ENCODE measurements at places on chromosomes 3 and 15.

DNA sequence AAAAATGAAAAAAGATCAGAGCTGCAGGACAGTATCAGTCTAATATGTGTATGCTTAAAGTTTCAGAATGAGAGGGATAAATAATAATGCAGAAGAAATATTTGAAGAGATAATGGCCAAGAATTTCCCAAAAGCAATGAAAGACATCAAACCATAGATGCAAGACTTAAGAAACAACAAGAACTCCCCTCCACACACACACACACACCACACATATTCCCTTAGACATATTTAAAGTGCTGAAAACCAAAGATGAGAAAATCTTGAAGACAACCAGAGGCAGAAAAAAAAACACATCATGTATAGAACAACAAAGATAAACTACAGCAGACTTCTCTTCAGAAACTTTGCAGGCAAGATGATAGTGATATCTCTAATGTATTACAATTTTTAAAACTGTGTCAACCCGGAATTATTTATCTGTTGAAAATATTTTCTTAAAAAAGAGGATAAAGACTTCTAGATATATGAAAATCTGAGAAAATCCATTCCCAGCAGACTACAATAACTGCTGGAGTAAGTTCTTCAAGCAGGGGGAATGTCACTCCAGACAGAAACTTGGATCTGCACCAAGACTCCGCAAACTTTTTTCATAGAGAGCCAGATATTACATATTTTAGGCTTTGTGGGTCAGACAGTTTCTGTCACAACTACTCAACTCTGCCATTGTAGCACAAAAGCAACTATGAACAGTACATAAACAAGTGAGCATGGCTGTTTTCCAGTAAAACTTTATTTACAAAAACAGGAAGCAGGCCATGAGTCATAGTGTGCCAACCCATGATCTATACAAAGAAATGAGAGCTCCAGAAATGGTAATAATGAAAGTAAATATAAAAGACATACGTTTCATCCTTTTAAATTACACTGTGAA lies 223.4 kb upstream of the CGNL1 start:
- DNase-seq, result no peak

DNA sequence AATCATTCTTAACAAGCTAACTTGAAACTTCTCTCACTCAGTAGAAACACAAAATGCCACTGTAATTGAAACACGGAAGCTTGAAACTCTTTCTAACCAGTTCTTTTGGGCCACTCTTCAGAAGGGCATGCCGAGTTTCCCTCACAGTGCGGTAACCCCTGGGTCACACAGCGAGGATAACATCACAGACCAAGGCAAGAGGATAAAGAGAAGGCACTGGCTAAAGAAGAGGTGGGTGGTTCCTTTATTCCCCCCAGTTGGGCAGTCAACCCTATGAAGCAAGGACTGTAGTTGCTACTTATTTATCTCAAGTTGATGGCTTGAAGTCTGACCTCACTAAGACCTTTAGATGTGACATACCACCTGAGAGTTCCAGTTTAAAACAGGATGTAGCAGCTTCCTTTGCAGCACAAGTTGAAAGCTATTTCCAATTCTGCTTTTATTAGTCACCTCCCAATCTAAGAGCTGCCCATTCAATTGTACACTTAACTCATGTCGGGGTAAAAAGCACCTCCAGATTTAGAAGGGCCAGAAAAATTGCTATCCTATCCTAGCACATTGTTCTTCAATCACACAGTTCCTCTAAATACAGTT lies 272.4 kb downstream of the TIGIT start:
- DNase-seq, result no peak

- no peak for DNase-seq
Measured at GRCh38 chr3:58520403-58521335, 16.3 kb downstream of the ACOX2 start.

- no peak for DNase-seq
Measured at GRCh38 chr15:29262738-29263137, 6.9 kb downstream of the NSMCE3 start.

- no peak for DNase-seq
Measured at GRCh38 chr15:88878720-88879184, 16.6 kb downstream of the HAPLN3 start.

- DNase-seq, result no peak
Measured at GRCh38 chr3:12234906-12235305, 54.0 kb upstream of the PPARG start.

GRCh38 chr15:40155270-40155910 lies 5.5 kb upstream of the BUB1B start:
- DNase-seq, result no peak

DNA sequence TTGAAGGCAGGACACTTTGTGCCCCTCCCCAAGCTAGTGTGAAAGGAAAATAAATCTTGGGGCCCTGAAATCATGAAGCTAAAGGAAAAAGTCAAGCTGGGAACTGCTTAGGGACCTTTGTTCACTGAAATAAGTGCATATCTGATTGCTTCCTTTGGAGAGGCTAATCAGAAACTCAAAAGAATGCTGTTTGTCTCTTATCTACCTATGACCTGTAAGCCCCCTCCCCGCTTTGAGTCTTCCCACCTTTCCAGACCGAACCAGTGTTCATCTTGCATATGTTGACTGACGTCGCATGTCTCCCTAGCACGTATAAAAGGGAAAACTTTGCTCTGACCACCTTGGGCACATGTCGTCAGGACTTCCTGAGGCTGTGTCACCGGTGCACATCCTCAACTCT lies 53.1 kb downstream of the SLC30A4 start:
- no peak for DNase-seq

DNA sequence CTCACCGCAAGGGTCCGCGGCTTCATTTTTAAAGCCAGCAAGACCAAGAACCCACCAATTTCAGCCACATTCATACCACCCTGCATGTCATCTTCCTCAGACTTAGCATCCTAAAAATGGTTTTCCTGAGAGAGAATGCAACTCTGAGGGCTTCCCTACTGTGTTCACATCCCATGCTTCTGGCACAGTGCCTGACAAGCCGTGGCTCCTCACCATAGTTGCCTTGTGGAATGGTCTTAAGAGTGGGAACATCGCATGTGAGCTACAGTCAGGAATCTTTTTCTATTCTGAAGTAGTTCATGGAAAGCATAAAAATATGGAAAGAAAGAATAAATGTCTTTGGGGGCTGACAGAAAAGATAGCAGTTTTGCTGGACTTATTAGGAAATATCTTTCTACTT lies 120.3 kb downstream of the RAP2B start:
- no peak for DNase-seq

DNA sequence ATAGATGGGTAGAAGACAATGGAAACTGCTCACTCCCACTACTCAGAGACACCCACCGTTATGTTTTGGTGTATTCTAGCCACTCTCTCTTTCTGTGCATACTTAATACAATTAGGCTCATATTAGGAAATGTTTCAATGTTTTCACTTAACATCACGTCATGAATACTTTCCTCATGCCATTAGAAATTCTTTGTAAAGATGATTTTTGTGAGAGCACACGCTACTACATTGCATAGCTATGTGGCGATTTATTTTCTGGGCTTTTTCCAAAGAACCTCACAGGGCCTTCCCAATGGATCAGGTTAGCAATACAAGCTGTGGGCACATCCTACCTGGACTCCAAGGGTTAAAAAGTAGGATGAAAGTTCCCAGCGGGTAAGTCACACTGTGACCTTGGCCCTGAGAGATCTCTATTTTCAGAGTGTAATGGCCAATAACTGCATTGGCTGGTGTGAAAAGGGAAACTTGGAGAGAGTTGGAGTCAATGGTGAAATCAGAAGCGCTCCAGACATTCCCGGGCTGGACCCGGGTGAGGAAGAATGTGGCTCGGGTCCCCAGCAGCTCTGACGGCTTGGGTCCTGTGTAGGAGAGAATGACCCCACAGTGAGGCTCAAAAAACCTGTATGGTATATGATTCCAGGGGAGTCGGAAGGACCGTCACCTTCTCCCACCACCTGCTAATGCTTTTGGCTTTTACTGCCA lies 25.8 kb upstream of the TGM5 start:
- DNase-seq, result no peak

DNA sequence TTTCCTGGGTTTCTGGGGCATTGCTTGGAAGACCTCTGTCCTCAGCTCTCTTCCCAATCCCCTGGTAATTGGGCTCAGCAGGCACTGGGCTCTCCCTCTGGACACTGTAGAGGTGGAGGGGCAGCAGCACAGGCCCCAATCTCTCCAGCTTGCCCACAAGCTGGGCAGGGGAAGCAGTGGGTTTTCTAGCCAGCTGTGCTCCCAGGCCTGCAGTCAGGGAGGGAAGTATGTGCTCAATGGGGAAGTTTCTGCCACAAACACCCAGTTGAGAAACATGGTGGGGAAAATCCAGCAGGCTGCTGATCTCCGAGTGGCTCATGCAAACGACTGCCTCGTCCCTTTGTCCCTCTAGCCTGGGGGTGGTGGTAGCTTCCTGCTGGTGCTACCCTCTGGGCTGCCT lies 12.8 kb upstream of the RFT1 start:
- no peak for DNase-seq

GRCh38 chr3:51687431-51688205 lies 16.6 kb downstream of the TEX264 start:
- DNase-seq, result no peak

DNA sequence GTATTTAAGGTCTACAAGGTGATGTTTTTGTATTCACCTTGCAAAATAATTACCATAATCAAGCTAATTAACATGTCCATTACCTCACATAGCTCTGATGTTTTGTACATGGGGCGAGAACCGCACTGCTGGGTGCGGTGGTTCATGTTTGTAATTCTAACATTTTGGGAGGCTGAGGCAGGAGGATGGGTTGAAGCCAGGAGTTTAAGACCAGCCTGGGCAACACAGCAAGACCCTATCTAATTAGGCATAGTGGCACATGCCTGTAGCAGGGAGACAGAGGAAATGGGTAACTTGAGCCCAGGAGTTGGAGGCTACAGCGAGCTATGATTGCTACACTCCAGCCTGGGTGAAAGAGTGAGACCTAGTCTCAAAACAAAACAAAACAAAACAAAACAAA lies 248.2 kb upstream of the NSMCE3 start:
- no peak for DNase-seq

- DNase-seq, result no peak
Measured at GRCh38 chr3:138297059-138297607, 32.5 kb downstream of the NME9 start.

DNA sequence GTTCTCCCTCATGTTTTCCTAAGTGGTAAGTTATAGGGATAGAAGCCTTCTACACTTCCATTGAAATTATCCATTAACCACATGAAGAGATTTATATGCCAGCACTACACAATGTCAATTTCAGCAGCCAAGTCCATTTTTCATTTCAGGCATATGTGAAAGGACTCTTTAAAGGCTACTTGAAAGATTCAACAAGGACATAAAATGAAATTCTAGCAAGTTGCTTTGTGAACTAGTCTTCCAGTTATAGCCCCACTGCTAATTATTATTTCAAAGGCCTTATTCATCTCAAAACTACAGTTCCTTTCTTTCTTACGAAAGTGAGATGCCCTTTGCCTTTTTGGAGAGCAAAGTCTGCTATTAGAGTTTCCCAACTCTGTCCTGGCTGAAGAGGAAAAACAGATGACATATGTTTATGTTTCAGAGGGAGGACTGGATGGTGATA lies 66.0 kb upstream of the SLC2A2 start:
- no peak for DNase-seq
